ENCODE measurements at places on chromosomes 1 and 21.

DNA sequence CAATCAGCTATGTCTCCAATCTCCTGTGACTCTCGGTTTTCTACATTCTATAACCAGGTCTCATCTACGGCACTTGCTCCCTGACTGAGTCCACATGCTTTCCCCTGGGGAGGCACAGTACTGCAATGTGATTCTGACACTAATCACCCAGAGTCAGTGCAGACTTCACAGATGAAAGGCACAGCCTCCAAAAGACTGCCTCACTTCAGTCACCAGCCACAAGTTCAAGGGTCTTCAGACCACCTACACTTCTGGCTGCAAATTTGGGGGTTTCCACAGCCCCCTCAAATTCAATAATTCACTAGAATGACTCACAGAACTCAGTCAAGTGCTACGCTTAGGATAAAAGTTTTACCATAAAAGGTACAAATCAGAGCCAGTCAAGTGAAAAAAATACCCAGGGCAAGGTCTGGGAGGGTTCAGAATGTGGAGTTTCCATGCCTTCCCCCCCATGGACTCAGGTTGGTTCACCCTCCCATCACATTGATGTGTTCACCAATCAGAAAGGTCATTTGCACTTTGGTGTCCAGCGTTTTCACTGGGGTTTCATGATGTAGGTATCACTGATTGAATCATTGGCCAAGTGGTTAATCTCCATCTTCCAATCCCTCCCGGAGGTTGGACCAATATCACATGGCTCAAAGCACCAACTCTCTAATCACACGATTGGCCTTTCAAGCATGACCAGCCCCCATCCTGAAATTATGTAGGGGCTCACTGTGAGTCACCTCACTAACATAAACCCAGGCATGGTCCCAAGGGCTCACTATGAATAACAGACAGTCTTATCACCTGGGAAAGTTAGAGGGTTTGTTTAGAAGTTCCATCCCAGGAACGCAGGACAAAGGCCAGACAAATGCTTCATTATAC lies 182.9 kb upstream of the CAMK1G start:
- ATAC-seq: no peak

- no peak for ATAC-seq
Measured at GRCh38 chr1:197915260-197915861, 1.8 kb upstream of the LHX9 start.

DNA sequence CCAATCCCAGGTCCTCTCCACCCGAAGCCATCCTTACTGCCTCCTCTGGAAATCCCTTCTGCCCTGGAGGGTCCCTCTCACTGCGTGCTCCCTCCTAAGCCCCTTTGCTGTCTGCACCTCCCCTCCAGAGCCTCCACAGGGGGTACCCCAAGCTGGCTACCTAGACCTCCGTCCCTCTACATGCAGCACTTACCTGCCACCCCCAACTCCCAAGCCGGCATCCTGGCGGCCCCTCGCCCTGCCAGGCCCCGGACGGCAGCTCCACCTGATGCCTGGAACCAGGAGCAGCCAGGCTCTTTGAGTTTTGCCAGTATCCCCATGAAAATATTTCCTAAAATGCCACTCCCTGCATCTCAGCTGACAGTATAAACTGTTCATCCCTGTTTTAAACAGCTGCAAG lies 4.1 kb downstream of the PRDM15 start:
- no peak for ATAC-seq

DNA sequence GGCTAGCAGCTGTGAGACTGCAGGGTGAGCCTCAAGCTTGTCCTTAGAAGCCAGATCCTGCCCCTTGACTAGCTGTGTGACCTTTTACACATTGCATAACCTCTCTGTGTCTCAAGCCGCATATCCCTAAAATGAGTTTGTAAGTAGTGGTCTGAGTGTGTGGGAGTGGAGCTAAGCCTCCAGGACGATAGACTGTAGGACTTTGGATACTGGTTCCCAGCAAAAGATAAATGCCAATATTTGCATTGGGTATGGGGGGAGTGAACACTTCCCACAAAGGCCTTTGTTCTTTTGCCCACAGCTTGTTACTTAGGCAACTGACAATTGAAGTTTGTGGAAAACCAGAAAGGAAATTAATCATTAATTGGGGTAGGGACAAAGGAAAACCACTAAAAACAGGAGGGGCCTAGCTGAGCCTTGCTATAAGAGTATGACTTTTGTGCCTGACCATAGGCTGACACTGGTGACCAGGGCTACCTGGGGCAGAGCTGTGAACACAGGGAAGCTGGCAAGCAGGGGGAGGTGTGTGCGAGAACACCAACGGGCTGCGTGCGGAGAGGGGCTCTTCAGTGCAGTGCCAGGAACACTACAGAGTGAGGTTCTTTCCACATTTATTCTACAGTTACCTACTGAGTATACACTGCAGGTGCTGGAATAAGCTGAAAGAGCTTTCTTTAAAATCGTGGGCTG lies 102.4 kb upstream of the ETV3 start:
- ATAC-seq: no peak

DNA sequence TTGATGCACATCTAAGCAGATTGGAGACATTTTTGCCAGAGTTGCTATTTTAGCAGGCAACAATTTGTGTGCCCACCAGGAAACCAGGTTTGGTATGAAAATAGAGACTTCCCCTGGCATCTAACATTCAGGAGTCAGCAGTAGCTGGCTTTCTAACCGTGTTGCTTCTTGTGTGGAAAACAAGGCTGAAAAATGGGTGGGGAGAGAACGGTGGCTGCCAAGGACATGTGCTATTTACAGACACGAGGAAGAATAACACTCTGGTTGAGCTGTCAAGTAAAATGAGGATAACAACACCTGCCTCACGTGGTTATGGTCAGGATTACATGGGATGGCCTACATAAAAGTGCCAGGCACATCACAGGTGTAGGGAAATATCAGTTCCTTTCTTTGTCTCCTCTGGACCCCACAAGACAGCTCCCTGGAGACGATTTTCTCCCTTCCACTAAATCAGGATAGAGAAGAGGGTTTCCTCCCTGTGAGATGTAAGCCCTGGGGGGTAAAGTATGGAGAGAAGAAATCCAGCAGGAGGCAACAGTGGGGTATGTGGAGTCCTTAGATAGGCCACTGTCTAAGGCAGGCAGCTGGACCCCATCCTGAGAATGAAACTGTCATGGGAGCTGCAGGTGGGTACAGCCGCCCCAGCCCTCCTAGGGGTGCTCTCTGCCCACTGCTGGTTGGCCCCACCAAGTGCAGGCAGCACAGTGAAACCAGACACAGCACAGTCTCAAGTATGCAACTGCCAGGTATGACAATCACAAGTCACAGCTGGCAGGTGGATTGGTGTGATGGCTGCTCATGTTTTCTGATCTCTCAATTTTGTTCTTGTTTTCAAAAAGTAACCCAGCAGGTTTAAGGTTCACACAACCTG lies 80.3 kb downstream of the TENT5C start:
- no peak for ATAC-seq

DNA sequence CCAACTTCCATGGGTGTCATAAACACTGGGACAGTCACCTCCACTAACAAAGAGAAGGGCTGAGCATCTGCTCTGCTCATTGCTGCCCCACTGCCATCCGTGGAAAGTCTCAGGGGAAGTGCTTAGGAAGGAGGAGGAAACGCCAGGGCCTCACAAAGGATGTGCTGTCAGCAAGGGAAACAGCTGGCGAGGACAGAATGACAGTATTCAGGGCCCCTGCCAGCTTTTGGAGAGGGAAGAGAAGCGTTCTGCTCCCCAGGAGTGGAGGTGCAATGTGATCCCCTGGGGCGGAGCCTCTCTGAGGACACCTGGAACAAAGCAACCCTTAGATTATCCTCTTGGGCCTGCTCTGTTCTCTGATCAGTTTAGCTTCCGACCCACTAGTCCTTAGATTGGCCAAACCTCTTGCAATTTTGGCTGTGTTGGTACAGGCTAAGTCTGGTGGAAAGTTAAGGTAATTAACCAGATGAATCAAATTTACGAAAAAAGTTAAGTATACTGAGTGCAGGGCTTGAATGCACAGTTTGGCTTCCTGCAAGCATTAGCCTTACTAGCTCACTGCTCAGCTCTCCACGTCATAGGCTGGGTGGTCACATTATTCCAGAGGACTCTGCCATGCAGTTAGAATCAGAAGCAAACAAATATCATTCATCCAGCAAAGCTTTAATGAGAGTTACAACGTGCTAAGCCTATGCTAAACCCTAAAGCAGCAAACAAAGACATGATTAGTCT lies 170.2 kb upstream of the NFIA start:
- no peak for ATAC-seq

DNA sequence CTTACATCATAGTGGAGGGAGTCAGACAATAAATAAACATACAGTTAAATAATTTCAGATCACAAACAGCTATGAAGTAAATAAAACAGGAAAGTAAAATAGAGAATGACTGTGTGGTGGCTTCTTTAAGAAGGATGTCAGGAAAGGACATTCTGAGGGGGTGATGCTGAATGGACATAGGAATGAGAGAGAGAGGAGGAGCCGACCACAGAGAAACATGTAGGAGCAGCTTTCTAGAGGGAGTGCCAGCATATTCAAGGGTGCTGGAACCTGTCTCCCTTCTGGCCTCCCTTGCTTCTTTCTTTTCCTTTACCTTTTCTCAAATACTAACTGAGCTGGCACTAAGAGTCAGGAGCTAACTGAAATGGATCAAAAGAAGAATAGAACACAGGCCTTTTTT lies 20.5 kb upstream of the BCL10 start:
- peak; percentile 30 for ATAC-seq

DNA sequence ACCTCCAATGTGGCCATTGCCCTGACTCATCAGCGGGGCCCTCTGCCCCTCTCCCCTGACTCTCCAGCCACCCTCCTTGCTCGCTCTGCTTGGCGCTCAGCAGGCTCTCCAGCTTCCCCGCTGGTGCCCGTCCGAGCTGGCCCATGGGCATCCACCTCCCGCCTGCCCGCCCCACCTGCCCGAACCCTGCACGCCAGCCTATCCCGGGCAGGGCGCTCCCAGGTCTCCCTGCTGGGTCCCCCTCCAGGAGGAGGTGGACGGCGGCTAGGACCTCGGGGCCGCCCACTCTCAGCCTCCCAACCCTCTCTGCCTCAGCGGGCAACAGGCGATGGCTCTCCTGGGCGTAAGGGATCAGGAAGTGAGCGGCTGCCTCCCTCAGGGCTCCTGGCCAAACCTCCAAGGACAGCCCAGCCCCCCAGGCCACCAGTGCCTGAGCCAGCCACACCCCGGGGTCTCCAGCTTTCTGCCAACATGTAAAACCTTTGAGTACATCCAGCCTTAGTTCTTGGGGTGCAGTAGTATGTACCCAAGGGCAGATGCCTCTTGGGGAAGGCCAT lies 10.8 kb downstream of the HCN3 start:
- no peak for ATAC-seq

DNA sequence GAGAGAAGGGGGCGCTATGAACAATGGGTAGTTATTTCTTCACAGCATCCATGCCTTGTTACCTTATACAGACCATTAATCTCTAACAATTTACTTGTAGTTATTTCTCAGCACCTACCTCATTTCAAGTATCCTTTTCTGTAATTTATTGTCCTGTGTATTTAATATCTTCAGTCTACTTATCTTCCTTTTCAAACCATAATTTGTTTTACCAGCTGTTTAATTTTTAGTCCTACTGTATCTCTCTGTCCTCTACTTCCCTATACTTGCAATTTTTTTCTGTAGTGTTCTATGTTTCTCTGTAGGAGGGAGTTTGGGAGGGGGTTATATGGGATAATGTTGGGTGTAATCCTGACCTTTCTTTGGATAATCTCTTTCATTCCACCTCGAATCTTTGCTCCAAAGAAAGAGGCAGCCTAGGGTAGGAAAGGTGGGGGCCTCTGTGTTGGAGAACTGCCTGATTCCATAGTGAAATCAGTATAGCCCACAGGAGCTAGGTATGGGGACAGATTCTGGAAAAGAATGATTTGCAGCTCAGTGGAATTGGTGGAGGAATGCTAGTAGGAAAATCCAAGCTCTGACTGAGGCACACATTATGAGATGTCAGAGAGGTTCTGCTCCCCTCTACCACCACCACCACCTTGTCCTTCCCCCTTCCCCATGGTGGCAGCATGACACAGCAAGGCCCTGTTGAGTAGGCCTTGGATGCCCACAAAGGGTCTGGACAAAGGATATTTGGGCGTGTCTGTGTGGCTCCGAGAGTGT lies 642 bp downstream of the MLLT11 start:
- ATAC-seq: no peak

GRCh38 chr21:33058527-33058926 lies 11.4 kb upstream of the OLIG1 start:
- ATAC-seq: no peak

GRCh38 chr1:221431068-221431651 lies 310.7 kb downstream of the DUSP10 start:
- ATAC-seq: no peak

DNA sequence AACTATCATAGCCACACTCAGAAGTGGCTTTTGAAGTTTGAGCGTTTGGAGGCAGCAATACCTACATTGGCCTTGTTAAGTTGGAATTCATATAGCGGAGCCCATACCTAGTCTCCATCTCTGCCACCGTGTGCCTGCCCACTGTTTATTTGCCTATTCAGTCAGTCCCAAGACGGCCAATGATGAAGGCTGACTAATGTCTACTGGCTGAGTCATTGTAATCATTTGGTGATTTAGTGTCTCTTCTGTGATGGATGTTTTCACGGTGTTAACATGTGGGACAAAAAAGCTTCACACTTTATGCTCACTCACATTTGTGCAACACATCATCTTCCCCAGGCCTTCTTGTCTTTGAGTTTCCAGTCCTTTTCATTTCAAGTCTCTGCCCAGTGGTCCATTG lies 92.6 kb upstream of the PBX1 start:
- ATAC-seq: no peak

- peak; percentile 70 for ATAC-seq
Measured at GRCh38 chr1:185632659-185633423, 101.3 kb upstream of the HMCN1 start.
